ENCODE measurements at places on chromosomes 4 and X. TPM values are rescaled to one million over a fixed set of nuclear protein-coding genes. Genes with fewer than 3 reads are reported as not detected.

APLN gene
- 0.14 TPM for total RNA-seq

NXF2B gene
- not detected for total RNA-seq

IQCM gene
- not detected for total RNA-seq

SPRY1 gene
- 4.8 TPM for total RNA-seq

LRP2BP gene
- 0.07 TPM for total RNA-seq

All from kidney epithelial cell (primary cell).